ENCODE measurements at places on chromosomes 12 and 14.

GRCh38 chr14:51092965-51093364 lies 1.9 kb downstream of the TRIM9 start:
- no peak for DNase-seq

DNA sequence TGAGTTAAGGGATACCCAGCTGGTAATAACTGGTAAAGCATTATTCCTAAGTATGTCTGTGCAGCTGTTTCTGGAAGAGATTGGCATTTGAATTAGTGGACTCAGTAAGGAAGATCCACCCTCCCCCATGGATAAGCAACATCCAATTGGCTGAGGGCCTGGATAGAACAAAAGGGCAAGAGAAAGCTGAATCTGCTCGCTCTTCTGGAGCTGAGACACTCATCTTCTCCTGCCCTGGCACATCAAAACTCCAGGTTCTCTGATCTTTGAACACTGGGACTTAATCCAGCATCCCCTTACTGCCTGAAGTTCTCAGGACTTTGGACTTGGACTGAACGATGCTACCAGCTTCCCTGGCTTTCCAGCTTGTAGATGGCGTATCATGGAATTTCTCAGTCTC lies 63.1 kb upstream of the CNOT2 start:
- peak; percentile 82 for DNase-seq

GRCh38 chr12:45304514-45305178 lies 88.8 kb downstream of the ANO6 start:
- DNase-seq, result no peak

DNA sequence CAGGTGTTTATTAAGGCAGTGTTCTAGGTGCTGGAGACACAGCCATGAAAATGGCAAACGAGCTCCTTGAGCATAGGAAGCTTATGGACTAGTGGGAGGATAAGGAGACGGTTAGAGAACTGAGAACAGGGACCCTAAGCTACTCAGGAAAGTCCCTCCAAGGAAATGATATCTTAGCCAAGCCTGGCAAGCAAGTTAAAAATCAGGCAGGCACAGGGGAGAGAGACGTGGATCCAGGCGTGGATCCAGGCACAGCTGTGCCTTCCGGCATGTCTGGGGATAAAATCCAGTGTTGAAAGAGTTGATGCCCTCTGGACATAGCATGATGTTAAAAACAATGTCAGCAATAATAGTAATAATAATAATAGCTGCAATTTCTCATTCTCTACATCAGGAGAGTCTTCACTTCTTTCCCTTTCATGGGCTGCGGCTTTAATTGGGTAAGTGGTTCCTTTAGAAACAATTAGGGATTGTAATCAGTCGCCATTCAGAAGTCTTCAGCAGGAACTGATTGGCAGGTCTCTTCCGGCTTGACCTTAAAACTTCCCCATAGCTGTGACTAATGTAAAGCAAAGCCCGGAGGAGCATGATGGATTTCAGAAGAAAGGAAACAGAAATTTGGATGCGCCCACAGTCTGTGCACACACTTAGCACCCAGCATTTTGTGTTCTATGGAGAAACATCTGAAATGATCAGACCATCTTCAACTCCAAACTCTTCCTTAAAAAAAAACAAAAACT lies 230.2 kb downstream of the SLC41A2 start:
- no peak for DNase-seq

GRCh38 chr12:49345825-49346658 lies 646 bp upstream of the DNAJC22 start:
- DNase-seq, result no peak

GRCh38 chr12:5348491-5348890 lies 83.4 kb upstream of the NTF3 start:
- DNase-seq, result no peak

DNA sequence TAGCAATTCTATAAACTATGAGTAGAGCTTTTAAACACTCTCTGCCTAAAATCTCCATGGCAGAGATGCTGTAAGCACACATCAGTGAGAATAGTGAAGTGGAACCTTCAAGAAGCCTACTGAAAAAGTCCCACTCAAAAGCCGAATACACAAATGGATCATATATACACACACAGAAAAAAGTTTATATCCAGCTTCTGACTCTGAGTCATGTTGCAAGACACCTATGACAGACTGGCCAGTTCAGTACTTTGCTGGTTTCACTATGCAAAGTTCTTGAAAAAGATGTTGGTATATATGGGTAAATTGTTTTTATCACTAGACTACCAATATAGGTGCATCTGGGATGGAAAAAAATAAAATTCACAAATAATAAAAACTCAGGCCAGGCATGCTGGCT lies 126.1 kb downstream of the KCNK10 start:
- DNase-seq, result no peak

DNA sequence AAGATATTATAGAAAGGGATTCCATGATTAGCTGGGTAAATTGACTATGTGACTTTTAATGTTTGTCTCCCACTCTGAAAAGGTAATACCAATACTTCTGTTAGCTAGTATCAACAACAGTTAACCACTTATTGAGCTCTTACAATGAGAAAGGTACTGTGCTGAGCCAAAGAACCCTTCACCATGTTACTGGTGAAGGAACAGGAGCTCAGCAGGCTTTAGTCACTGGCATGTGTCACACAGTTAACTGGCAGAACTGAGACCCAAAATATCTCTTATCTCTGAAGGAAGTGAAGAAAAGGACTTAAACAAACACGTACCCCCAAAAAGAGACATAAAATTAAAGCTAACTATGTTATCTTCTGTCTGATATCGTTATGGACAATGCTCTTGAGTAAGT lies 170.6 kb downstream of the MED13L start:
- no peak for DNase-seq

- no peak for DNase-seq
These were observed 5.3 kb upstream of the GEMIN2 start for GRCh38 chr14:39108791-39109190.

DNA sequence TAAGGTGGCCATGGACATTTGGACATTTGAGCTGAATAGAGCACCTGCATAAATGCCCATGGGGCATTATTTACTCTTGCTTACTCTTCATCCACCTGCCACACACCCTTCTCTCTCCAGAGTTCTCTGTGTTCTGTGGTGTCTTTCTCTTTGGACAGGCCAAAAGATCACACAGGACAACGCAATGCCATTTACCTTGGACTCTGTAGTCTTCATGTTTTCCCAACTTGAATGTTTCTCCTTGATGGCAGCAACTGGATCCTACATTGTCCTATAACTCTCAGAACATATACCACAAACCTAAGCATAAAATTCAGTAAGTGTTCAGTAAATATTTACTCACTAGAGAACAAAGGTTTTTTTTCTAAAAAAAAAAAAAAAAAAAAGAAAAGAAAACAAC lies 41.7 kb upstream of the PTHLH start:
- no peak for DNase-seq

Measured in Ammon's horn (tissue), 1 donor.